ENCODE measurements at places on chromosomes 4 and X.
A peak's percentile ranks its signal among the peaks of the same experiment; 100 is the strongest.

- DNase-seq = no peak
These were observed 31.2 kb downstream of the CCDC149 start for GRCh38 chr4:24881508-24882196.

DNA sequence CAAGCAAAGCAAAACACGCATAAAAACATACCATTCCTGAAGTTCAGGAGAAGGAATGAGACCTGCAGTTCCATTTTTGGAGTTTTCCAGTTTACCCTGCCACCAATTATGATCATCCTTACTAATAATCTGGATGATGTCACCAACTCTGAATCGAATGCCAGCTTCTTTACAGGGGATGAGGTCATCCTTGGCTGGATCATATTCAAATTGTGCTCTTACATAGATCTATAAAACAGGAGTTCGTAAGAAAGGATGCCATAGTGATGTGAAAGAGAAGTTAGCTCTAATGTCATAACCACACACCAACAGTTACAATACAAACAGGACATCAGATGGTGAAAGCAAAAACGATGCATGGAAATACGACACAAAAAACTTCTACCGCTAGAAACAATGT is 106.5 kb downstream of the NYX start:
- no peak for DNase-seq

DNA sequence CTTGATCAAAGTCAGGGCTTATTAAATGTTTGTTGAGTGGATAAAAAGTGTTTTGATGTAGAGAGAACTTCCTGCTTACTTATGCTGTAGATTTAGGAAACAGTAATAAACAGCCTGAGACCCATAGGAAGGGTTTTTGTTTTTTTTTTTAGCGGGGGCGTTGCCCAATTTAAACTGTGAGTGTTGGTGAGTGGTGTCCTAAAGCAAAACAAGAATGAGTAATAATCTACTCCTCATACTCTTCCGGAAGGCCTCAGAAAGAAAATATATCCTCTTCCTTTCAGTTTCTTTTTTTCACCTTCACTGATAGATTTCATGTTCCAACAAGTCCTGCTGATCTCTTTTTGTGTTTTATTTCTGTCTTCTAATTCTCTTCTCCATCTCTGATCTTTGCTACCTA is 104.4 kb upstream of the SCML1 start:
- DNase-seq = no peak

DNA sequence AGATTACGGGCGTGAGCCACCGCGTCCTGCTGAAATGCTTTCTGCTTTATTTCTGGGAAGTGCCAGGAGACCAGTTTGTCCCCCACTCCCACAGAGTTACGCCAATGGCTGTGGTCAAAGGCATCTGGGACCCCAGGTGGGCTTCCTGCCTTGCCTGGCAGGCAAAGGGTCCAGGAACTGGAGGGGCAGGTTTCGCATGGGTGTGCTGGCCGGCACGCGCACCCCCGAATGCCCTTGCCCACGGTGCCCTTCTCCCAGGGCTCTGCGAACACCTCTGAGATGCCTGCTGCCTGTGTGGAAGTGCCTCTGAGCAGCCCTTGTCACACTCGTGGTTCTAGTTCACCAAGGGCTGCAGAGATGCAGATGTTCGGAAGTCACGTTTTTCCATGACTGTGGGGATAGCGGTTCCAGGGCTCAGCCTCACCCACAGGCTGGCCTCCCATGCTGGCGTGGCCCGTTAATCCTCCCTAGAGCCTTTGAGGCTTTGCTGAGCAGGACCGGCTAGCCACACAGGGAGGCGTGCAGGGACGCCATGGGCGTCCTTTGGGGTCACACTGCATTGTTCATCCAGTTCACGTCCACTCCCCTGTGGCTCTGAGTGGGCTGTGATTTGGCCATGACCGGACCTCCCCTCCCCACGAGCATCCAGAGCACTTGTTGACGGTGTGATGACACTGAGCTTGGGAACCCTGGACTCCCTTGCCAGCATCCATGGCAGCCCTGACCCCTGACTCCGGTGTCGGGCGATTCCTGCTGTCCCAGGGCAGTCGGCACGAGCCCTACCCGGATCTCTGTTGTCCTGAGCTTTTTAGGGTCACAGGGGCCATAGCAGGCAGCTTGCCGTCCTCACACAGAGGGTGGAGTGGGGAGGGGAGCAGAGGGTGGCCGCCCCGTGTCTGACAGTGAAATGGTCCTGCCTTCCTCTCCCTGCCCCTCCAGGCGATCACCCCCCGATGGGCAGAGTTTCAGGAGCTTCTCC is 12.7 kb upstream of the ADD1 start:
- peak; percentile 1 for DNase-seq

DNA sequence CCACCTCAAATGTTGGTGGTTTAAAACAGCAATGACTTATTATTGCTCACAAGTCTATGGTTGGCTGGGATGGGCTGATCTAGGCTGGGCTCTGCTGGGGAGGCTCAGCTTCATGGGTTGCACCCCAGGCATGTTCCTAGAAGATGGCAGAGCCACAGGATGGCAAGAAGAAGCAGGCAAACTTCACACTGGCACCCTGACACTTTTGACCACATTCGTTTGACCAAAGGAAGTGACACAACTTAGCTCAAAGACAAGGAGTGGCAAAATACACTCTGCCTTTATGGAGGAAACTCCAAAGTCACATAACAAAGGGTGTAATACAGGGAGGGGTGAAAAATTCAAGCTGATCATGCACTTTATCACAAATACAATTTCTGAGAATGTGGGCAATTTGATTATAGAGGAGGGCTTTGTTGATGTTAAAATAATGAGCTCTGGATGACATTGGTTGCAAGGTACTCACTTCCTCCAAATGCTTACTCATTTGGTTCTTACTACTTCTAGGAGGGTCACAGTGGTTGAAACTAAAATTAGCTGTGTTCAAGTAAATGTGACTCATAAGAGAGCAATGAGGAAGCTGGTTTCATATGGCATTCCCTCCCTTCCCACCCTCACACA is 249.2 kb upstream of the RPS6KA3 start:
- DNase-seq = no peak

GRCh38 chr4:125097729-125098128 is 217.0 kb upstream of the FAT4 start:
- no peak for DNase-seq

DNA sequence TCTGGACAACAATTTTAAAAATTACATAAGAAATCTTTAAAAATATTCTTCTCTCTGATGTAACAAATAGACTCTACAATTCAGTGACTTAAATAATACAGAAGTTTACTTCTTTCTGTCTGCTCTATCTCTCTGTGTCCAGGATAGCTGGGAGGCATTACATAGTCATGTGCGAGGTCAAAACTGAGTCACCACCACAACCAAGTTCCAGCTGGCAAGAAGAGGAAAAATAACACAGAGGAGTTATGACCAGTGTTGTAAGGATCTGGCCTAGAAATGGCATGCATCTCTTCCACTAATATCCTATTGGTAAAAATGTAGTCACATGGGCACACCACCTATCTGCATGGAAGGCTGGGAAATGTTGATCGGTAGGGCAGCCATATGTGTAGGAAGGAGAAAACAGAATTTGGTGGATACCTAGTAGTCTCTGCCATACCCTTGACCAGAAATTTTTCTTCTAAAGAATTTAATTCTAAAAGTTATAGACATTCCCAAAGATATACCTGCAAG is 39.4 kb upstream of the WDFY3 start:
- no peak for DNase-seq

- no peak for DNase-seq
These were observed 25.3 kb downstream of the PITX2 start for GRCh38 chr4:110597582-110597981.

DNA sequence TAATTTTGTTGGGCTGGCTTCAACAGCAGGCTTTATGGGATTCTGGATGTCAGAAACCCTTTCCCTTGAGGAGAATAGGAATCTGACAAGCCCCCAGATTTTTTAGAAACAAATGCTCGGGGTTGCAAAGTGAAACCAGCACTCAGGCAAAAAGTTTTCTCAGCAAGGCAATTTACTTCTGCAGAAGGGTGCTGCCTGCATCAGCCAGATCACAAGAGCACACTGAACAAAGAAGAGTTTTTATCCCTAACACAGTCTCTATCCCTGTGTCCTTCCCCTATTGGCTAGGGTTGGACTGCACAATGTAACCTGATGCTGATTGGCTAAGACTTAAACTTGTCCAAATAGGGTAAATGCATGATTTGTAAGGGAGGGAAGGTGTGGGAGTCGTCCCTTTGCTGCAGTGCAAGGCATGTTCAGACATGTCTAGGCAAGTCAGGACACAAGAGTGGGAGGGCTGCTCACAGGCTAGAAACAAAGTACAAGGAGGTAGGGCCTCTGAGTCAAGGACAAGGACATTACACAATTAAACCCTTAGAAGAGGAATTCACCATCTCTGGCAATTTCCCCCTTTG is 175.8 kb downstream of the CCNG2 start:
- no peak for DNase-seq

GRCh38 chrX:23403849-23404248 is 69.2 kb downstream of the PTCHD1 start:
- DNase-seq = no peak

GRCh38 chrX:108573136-108573535 is 133.5 kb downstream of the COL4A5 start:
- no peak for DNase-seq

DNA sequence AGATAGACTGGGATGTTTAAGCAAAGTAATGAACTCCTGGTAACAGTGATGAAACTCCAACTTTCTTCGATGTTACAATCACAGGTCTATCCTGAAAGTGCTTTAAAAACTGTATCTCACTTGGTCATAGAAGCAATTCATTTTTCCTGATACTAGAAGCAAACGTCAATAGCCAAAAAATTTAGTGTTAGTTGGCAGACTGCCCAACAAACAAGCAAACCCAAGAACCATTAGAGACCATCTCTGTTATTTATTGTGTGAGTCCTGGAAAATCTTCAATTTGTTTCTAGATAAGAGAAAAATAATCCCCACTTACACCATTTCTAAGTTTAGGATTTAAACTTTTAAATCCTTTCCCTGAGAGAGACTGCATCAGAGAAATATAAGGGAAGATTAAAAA is 553.9 kb downstream of the INPP4B start:
- DNase-seq = no peak

GRCh38 chrX:109601486-109601885 is 23.5 kb downstream of the KCNE5 start:
- no peak for DNase-seq

DNA sequence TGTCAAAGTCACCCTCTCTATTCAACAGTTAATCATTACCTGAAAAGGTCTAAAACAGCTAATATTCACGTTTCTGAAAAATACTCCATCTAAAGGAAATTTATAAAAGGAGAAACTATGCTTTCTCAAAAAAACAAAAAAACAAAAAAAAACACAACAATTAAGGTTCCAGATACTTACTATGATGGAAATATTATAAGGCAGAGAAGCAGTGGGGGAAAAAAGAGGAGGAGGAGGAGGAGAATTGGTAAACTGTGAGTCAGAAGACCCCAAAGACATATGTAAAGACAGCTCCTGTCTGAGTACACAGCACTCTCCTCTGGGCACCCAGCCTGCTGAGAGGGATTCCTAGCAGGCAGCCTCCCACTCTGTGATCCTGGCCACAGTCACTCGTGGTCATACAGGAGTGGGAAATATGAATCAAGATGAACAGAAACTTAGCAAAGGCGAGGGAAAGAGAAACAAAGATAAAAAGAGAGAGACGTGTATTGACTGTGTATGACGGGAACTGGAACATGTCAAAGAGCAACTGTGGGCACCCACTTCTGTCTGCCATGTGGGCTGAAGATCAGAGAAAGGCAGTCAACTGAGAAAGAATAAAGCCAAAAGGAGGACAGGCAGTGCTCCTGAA is 12.5 kb downstream of the KLHL15 start:
- DNase-seq = no peak

- no peak for DNase-seq
These were observed 280.7 kb upstream of the KLHL4 start for GRCh38 chrX:87236830-87237440.

- DNase-seq = no peak
These were observed 15.2 kb downstream of the RXFP1 start for GRCh38 chr4:158536833-158537232.

DNA sequence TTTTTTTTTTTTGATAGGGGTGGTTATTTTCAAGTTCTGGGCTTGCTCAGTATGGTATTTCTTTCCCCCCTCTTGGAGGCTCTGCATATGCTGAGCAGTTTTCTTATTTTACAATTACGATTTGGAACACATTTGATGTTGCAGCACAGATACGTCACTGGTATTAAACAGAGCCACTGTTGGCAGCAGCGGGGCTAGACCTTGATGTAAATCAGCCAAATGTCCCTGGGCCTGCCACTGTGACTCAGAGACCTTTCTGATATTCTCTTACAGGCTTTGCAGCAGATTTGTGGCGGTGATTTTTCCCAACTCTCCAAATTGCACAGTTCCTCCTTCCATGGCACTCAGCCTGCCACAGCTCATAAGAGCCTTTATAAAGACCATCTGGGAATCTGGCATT is 81.1 kb downstream of the VMA21 start:
- no peak for DNase-seq

GRCh38 chrX:40007756-40008705 is 89.7 kb downstream of the BCOR start:
- no peak for DNase-seq

DNA sequence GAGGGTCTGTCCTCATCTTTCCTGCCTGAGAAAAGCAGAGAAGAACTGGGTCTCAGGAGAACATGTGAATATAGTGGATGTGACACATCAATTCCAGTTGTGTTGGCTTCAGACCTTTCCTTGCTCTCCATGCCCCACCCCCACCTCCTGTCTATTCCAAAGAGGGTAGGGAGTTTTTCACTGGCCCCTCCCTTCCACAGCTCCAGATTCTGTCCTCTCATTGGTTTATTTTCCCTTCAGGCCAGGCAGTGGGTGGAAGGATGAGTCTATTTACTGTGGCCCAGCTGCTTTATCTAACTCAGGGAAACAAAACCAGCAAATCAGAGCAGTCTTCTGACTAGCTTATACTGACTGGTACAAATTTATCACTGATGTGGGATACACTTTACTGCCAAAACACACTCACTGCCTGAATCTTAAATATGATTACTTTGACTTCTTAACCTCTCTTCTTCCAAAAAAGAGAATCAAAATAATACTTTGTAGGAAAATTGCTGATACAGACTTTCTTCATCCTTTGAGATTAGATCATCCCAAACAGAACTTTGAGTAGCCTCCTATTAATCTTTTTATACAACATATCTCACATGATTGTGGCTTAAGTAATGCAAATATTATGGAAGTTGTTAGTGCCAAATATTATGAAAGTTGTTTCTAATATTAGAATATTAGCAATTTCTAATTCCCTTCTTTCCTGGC is 221.2 kb downstream of the MID1 start:
- no peak for DNase-seq

- DNase-seq = no peak
These were observed 519.3 kb upstream of the NR3C2 start for GRCh38 chr4:148961526-148961925.

- no peak for DNase-seq
These were observed 1493.8 kb upstream of the IGFBP7 start for GRCh38 chr4:58603951-58604350.

- no peak for DNase-seq
These were observed 430.4 kb downstream of the ACTRT1 start for GRCh38 chrX:127621780-127622179.

- no peak for DNase-seq
These were observed at the start of gene CXCL3 for GRCh38 chr4:74038425-74039314. TSS of gene CXCL3 (minus strand) at chr4:74038689. CDS start at chr4:74038611, 78 bp downstream.

- DNase-seq = no peak
These were observed 79.5 kb downstream of the RASGEF1B start for GRCh38 chr4:81392164-81392563.

Data from activated gamma-delta T cell treated with Interleukin-2 at 50 U/mL for 16 hours (primary cell).